Panc1 (cell line): ENCODE measurements at places on chromosomes 6 and 20.

DNA sequence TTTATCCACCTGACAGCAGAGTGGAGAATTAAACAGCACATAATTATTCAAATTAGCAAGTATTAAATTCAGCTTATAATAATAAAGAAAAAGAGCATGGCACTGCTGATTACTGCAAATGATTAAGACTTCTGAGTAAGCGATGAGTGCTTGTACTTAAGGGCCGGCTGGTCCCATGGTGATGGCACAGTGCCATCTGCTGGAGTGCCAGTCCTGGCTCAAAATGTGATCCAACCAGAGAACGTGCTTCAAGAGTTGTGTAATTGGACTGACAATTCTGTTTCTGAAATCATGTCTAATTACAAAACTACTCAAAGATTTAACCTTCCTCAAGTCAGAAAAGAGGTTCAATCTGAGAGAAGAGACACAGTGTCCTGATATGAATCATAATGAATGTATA, 181.6 kb upstream of the RGS17 start:
- DNase-seq, result peak; percentile 52

DNA sequence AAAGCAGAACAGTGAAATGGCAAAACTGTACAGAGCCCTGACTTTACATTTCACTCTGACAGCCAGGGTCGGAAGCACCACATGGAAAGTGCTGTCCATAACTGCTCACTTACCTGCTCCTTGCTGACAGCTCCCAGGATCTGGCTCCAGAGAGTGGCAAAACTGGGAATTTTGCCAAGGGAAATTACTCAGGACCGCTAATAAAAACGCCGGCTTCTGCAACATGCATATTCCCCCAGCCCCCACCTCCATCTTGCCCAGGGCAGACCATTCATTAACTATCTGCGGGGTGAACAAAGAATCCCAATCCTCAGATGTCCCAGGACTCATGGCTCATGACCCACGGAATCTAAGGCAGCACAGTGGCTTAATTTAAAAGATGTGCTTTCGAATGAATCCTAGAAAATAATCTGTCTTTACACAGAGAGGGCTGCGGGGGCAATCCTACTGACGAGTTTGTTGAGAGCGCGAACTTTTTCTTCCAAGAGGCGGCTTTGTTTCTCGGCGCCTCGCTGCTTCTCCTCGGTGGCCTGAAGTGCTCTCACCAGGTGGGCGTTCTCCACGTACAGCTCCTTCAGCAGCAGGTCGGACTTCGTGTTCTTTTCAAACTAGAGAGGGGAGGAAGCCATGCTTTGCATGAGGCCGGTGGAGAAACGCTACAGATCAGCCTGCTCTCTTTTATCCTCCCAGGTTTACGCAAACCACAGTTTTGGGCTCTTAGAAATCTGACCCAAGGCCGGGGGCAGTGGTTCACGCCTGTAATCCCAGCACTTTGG, 45.8 kb downstream of the GINS1 start:
- DNase-seq, result peak; percentile 20

DNA sequence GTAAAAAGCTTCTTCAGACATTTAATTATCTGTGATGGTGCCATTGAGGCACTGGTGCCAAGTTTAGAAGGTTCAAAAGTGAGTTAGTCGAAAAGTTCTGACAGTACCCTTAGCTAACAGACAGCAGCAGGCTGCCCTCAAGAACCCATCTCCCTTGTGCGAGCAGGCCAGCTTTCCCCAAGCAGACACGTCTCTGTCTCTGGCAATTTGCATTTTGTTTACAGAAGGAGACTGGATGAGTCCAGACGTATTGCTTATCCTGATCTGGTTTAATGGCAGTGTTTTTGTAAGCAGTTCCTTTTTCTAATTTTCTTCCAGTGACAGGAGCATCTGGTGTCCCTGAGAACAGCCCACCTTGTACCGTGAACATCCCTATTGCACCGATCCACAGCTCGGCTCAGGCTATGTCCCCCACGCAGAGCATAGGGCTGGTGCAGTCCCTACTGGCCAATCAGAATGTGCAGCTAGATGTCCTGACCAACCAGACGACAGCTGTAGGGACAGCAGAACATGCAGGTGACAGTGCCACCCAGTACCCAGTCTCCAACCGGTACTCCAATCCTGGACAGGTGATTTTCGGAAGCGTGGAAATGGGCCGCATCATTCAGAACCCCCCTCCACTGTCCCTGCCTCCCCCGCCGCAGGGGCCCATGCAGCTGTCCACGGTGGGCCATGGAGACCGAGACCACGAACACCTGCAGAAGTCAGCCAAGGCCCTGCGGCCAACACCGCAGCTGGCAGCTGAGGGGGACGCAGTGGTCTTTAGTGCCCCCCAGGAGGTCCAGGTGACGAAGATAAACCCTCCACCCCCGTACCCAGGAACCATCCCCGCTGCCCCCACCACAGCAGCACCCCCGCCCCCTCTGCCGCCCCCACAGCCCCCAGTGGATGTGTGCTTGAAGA, 58.3 kb upstream of the TMEM181 start:
- DNase-seq, result no peak

DNA sequence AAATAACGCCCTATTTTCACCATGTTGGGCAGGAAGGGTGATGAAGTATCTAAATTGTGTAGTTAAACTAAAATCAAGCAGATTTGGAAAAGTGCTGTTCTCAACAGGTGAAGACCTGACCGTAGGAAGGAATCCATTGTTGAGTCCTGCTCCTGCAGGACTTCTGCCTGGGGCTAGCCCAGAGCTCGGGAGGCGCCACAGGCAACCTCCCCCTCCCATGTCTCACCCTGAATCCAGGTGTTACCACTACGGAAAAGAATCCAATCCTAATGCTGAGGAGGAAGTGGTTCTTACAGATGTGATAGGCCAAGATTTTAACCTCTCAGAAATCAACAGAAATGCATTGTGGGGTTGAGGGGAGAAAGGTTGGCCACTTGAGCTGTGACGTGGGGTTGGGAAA, 30.2 kb downstream of the RAB22A start:
- no peak for DNase-seq
